ENCODE measurements at places on chromosomes 13 and 19.

DNA sequence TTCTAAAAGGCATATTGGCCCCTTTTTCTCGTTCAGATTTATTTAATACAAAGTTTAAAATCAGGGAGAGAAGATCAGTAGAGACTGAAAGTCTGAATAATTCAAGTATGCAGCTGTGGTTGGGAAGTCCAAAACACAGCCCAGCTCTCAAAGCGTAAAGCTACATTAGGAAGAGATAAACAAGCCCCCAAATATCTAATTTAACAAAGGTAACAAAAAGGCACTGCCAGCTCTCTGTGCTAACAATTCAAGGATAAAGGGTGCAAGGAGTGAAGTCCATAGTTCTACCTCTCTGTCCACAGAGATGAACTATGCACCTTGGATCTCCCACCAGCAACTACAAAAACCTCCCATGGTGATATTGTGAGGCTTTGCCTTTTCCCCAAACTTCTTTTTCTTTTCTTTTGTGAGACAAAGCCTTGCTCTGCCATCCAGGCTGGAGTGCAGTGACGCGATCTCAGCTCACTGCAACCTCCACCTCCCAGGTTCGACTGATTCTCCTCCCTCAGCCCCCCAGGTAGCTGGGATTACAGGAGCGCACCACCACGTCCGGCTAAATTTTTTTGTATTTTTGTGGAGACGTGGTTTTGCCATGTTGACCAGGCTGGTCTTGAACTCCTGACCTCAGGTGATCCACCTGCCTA lies 104.4 kb downstream of the LHFPL6 start:
- DNase-seq = no peak

DNA sequence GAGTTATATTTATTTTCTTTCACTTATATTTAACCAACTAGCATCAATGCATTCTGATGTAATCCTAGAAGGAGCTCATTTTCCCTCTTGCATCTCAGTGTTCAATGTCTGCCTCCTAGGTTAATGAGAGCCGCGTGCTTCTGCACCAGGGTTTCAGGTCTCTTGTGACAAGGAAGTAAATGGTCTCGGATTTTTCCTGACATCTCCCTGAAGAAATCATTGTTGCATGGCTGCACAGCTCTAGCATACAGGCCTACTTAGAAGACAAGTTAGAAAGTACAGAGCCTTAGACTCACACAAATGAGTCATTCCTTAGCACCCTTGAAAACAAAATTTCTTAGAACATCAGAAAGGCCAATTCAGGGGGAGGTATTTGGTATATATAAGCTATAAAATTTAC lies 57.2 kb upstream of the KLF12 start:
- no peak for DNase-seq

DNA sequence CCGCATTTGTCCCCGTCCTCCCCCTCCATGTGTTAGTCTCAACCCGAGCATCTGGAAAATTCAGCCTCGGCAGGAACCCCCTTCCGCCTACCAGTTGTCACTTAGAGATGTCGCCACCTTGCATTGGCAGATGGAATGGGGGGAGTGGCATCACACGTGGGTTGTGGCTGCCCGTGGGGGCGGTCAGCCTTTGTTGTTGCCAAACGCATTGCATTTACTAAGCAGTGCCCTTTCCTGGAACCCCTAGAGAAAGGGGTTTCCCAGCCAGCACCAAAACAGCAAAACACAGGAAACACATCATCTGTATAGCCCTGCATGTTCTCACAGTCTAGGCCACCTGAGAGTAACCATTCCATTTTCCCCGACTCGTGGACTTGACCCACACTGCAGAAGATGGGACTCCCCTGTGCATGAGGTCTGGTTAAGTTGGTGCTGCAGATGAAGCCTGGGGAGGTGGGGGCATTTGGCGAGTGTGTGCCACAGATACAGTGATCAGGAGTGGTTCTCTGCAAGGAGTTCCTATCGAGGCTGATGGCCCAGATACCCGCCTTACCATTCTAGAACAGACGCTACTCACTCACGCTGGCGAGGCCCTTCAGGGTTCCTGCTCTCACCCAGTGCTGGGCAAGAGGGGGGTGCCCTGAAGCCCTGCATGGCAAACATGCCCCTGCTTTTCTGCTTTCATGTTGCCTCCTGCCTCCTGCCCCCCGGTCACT lies 38.3 kb downstream of the TMED1 start:
- DNase-seq = peak; percentile 91

DNA sequence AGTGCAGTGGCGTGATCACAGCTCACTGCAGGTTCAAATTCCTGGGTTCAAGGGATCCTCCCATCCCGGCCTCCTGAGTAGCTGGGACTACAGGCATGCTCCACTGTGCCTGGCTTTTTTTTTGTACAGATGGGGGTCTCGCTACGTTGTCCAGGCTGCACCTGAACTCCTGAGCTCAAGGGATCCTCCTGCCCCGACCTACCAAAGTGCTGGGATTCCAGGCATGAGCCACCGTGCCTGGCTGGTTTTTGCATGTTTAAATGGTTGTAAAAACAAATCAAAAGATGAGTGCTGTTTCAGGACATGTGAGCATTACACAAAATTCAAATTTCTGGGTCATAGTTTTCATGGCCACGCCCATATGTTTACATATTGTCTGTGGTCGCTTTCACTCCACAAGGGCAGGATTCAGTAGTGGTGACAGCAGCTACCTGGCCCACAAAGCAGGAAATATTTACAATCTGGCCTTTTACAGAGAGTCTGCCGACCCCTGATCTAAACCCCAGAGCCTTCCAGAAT lies 5.3 kb downstream of the MATK start:
- no peak for DNase-seq

- no peak for DNase-seq
These were observed 102.3 kb downstream of the STOML3 start for GRCh38 chr13:38888309-38888708.

DNA sequence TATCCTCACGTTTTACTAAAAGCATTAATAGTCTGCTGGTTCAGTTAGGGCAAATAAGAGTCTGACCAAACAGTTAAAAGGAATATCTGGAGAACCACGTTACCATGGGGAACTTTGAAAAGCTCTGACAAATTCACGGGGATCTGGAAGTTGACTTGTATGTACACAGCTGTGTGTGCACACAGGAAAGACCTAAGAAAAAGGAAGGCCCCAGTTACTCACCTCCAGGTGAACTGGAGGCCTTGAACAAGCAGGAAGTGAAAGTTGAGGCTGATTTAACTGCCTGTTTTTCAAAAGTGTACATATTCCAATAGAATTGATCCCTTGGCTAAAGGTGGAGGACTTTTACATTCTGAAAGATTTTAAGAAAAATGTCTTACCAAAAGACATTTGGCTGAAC lies 1891.6 kb upstream of the PCDH20 start:
- DNase-seq = no peak

DNA sequence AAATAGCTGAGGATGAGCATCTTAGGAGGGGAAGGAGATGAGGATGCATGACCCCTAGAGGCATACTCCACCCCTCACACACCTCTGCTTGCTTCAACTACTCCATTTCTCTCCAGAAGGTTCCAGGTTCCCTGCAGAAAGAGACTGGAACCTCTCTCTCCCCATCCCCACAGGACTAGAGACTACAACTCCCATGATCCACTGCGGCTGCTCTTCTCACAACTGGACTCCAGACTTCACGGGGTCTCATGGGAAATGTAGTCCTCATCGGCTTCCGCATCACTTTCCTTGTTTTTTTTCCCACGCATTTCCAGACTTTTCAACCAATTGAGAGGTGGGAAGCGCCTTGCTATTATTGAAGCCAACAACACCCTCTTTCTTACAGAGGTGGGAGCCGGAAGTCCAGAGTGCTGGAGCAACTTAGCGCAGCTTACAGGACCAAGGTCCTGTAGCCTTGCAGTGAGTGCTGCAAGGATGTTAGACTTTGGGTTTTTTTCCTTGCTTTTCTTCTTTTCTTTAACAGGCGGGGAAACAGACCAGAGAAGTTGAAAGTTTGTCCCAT lies 13.9 kb upstream of the CACNG6 start:
- no peak for DNase-seq

DNA sequence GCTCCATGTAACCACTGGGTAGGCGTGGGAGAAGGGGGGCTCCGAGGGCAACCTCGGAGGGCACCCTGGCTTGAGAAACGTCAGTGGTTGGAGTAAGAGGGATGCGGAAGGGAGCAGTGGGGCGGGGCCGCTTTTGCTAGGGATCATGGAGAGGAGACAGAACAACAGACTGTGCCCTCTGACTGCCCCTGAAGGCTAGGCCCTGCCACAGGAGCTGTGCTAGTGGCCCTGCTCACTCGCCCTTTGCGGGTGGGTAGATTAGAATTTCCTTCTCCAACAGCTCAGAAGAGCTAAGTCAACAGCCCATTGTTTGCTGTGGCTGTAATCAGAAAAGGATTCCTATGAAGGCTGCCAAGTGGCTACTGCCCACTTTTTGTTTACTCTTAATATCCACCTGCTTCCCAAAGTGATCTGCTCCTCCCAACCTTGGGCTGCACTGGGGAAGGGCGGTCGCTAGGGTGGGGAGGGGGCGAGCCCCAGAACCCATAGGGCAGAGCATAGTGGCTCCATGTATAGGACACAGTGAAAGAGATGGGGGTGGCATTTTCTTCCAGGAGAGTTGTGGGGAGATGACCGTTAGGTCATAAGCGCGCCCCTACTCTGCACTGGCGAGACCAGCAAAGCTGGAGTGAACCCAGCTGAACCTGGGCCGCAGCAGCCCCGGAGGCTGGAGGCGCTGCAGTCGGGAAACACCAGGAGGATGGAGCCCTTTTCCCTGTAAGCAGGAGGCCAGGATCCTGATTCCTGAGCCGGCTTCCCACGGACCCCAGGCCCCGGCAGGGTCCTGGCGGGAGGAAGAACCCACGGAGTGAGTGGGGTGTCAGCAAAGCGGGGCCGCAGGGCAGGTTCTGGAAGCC lies 1.9 kb upstream of the C1QTNF9 start:
- no peak for DNase-seq

GRCh38 chr19:33506498-33506897 lies 15.1 kb downstream of the PEPD start:
- no peak for DNase-seq

GRCh38 chr19:45344621-45345505 lies 4.3 kb downstream of the KLC3 start:
- DNase-seq = no peak

GRCh38 chr13:106423530-106423929 lies 111.9 kb downstream of the EFNB2 start:
- DNase-seq = no peak

DNA sequence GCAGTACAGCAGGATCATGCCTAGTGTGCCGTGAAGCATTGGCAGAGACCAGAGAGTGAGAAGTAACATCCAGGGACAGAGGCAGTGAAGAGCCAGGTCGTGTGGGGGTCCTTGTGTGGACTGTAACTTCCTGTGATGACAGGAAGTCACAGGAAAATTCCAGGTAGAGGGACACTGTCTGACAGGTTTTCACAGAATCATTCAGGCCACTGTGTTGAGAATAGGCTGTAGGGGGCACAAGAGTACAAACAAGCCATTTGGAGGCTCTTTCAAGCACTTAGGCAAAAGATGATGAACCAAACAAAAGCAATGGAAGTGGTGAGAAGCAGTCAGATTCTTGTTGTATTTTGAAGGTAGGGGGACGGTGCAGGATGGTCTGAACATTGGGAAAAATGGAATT lies 46.4 kb downstream of the N4BP2L1 start:
- DNase-seq = no peak

GRCh38 chr13:76732367-76732766 lies 153.8 kb downstream of the KCTD12 start:
- no peak for DNase-seq

DNA sequence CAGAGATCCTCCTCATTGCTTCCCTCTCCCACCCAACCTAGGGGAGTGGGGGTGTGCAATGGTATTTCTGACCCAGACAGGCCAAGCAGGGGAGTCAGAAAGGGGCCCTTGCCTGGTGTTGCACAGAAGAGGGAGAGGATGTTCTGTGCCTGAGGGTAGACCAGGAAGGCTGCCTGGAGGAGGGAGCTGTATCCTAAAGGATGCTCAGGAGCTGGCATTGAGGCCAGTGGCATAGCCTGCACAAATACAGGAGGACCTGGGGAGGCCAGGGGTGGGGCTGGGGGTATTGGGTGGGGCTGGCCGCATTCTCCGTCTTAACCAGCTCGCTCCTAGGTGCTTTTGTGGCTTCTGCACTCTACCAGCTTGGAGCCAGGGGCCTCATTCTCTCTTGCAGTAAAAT lies 4.4 kb downstream of the RNF225 start:
- no peak for DNase-seq

- no peak for DNase-seq
These were observed 1051.5 kb downstream of the DIAPH3 start for GRCh38 chr13:59112221-59112718.

- no peak for DNase-seq
These were observed 6.1 kb downstream of the ENOX1 start for GRCh38 chr13:43780666-43781065.

DNA sequence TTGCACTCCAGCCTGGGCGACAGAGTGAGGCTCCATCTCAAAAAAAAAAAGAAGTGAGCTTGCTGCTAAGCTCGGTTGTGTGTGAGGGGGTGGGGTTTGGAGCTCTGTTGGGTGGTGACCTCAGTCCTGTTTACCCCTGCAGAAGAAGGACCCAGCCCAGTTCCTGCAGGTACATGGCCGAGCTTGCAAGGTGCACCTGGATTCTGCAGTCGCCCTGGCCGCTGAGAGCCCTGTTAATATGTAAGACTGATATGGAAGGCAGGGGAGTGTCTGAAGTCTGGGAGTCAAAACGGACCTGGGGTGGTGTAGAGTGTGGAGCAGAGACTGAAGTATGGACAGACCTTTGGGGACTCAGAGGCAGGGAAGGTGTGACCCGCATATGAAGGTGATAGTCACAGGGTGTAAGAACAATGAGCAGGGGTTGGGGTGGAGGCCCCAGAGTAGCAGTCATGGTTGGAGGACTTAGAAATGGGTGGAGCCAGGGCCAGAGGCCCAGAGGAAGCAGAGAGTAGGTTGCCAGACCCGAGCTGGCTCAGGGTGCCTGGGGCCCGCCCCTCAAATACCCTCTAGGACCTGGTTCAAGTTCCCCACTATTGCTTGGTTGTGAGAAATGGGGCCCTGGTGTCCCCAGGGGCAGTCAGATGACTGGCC lies 13.2 kb downstream of the CLASRP start:
- DNase-seq = no peak

DNA sequence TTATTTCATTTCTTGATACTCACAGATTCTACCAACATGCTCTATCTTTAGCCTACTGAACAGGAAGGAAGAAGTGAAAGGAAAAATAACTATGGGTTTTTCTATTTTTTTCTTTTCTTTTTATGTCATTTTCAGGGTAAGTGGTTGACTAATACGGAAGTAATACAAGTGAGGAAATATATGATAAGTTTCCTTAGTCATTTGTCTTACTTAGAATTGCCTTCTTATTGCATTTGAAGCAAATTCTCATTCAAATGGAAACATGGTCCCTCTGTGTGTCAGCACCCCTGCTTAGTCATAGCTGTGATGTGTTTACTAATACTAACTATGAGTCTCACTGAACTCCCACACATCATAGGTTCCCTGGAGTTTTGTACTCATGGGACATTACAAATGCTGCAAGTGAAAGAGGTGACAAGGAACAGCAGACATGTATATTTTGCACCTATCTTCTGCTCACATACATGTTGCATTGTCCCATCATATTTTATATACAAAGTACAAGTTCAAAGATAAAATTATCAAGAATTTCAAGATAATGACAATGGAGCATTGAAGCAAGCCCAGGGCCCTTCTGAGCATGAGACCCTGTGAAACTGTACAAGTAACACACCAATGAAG lies 60.1 kb downstream of the DCT start:
- DNase-seq = no peak

All from stimulated activated CD8-positive, alpha-beta memory T cell treated with anti-CD3 and anti-CD28 coated beads, Interleukin-7, amount 100 ng/mL, for 48 hours (primary cell).